ENCODE measurements at places on chromosomes 2 and 18.

GRCh38 chr2:121555008-121555407 lies 24.3 kb downstream of the RNU4ATAC start:
- no peak for DNase-seq

DNA sequence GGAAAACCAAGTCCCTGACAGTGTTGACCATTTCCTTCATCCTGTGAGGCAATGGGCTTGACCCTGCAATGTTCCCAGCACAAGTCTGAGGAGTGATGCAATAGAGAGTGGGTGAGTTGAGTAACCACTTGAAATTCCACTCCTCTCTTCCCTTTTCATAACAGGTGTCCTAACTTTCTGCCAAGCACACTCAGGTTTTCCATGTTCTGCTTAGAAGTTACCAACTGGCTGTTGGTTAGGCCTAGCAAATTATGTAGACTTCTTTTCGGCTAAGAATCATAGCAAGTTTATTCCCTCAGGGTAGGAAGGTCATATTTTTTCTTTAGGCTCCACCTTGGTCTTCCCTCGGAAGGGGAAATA lies 11.5 kb downstream of the GNLY start:
- no peak for DNase-seq

DNA sequence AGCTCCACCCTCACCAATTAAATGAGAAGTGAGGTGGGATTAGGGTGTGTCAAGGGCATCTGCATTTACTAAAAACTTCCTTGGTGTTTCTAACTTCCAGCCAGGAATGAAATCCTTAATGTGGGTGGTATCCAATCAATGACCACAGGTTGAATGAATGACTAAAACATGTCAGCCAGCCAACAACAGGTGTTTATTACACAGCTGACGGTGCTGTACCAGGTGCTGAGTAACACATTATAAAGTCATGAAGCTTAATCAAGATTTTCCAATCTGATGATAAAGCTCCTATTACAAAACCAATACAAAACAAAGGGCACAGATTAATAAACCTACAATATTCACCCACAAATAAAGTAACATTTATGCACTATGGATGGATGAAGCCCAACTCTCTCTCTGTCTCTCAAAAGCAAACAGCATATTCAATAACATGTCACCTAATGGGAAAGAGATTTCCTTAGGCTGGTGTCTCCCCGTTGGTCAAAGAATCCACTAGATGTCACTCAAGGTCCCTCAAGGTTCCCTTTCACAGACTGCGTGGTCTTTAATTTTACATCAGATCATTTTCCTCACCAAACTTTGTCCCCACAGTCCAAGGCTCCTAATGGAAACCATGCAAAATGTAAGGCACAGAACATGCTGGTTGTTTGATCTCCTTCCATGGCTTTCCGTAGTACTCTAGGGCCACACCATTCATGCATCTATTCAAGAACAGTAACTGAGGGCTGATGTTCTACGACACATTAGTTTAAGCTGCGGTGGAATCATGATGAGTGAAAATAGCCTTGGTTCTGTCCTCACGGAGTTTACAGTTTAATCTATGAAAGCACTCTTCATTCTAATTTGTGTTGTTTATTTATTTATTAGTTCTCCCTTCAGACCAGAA lies 6.4 kb upstream of the PTPN4 start:
- DNase-seq = no peak

DNA sequence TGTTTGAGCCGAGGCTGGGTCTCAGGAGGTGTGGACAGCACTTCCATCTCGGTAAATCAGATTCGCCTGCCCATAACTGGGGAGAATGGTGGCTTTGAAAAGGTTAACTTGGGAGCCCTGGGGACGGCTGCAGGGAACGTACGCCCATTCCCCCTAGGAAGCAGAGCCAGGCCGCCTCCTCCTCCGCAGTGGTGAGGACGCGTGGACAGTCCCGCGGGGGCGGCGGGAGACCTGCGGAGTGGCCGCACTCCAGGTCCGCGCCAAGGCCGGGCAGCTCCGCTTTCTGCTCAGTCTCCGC lies 845 bp upstream of the MYCN start:
- DNase-seq = no peak

DNA sequence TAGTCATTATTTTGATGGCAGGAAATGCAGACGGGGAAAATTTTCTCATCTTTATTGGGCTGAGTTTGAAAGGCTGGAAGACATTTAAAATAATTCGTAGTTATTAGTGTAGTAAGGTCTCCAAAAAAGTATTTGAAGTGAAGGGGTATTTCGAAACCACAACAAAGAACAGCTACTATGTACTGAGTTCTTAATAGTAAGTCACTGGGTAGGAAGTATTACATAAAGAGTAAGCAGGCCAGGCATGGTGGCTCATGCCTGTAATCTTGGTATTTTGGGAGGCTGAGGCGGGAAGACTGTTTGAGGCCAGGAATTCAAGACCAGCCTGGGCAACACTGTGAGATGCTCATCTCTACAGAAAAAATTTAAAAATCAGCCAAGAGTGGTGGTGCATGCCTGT lies 113.6 kb downstream of the MEP1B start:
- DNase-seq = no peak

DNA sequence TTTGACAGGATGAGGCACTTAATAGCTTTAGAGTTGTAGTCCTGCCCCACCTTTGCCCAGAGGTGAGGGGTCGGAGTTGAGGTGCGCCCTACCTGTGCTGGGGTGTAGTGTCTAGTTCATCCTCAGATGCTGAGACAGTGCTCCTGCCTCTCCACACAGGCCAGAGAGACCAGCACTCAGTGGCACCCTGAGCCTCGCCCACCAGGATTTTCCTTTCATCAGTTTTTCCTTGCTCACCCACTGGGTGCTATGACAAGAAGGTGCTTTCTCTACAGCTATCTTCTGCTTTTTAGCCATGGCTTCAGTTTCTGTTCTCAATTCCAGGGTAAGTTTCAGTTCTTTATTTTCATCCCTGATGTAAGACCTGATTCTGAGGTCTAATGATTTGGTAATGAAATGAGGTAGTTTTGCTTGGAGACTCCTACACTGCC lies 16.8 kb upstream of the TMEM131 start:
- no peak for DNase-seq

GRCh38 chr2:130898553-130898952 lies 61.8 kb downstream of the ARHGEF4 start:
- no peak for DNase-seq
